ENCODE measurements at places on chromosomes 1 and 21.

- no peak for DNase-seq
These were observed 3.7 kb upstream of the AMIGO1 start for GRCh38 chr1:109513110-109513710.

- no peak for DNase-seq
These were observed 97.8 kb upstream of the CSF3R start for GRCh38 chr1:36580524-36580923.

DNA sequence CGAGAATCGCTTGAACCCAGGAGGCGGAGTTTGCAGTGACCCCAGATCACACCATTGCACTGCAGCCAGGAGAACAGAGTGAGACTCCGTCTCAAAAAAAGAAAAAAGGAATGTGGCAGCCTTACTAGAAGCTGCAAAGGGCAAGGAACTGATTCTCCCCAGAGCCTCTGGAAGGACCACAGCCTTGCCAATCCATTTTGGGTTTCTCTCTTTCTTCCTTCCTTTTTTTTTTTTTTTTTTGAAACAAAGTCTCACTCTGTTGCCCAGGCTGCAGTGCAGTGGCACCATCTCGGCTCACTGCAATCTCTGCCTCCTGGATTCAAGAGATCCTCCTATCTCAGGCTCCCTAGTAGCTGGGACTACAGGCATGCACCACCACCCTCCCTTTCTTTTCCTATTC is 9.9 kb upstream of the IFNGR2 start:
- DNase-seq = no peak

DNA sequence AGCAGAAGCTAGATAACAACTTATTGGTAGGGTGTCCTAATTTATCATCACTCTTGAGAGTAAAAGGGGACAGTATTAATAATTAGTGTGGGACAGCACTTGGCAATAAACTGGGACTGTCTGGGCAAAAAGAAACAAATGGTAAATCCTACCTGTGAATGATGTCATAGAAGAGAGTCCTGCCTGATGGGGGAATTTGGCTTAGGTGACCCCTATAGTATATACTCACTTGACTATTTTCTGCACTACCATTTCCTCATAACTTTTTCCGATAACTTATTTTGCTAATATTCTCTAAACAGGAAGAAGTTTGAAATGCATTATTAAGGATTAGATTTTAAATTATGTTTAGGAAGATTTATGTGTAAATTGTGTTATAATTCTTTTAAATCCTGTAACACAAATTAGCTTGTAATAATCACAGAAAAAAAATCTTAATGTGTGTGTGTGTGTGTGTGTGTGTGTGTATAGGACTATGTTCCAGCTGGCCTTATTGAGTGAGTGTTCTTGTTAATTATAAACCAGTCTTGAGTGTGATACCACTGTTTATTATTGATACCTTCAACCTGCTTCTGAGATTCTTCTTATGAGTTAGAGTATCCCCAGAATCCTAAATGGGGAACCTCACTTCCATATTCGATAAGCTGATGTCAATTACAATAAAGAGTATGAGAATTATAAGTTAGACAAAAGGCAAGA is 144.2 kb upstream of the C1orf105 start:
- DNase-seq = no peak

GRCh38 chr1:157001304-157001703 is 44.2 kb downstream of the ARHGEF11 start:
- DNase-seq = peak; percentile 40

- no peak for DNase-seq
These were observed 58.7 kb upstream of the RGS1 start for GRCh38 chr1:192516776-192517297.

DNA sequence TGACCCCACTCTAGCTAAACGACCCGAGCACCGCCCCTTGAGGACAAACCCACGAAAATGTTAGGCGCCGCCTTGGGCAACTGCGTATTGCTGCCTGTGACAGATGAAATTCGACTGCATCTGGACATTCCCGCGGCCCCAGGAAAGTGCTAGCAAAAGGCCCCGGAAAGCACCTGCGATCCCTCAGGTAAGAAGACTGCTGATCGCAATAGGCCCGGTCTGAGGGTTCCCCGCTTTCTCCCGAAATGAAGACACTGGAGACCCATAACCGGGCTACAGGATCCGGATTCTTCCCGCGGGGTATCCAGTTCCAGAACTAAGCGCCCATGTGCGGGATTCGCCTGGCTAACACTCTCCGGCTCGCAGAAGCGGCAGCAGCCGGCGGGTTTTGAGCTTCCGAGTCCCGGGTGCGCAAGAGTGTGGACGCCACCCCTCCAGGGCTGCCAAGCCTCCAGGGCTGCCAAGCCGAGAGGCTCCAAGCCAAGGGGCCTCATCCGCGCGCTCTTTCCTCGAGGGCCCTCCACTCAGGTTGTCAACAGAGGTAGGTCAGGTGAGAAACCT is 157.9 kb upstream of the NBPF11 start:
- no peak for DNase-seq

GRCh38 chr21:45078877-45079281 is 4.5 kb downstream of the ADARB1 start:
- peak; percentile 76 for DNase-seq

GRCh38 chr1:41880950-41881885 is 37.5 kb downstream of the HIVEP3 start:
- peak; percentile 23 for DNase-seq

DNA sequence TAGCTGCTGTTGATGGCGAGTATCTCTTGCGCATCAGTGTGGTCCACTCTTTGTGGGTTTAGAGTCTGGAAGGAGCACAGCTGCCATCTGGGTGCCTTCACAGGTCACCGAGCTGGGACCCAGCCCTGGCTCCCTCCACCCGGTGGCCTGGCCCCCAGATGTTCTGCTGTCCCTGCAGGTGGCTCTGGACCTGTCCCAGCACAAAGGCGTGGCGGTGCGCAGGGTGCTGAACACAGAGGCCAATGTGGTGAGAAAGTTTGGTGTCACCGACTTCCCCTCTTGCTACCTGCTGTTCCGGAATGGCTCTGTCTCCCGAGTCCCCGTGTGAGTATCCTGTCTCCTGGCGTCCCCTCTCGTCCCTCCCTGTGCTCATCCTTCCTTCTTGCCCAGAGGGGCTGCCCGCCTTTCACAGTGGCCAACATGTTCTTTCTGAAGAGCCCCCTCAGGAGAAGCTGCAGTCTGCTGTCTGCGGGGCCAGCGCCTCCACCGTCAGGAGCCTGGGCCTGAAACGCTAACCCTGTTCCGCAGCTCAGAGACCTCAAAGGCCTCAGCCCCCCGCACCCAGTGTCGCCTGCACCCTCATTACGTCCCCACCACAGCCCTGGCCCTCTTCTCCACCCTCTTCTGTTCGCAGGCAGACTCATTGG is 27.4 kb downstream of the QSOX1 start:
- DNase-seq = no peak

GRCh38 chr1:36602184-36602583 is 119.5 kb upstream of the CSF3R start:
- DNase-seq = no peak

- peak; percentile 57 for DNase-seq
These were observed 45.4 kb upstream of the TNFRSF1B start for GRCh38 chr1:12121212-12122003.
